Thymus (tissue), 14 donors: ENCODE measurements at places on chromosomes 3 and 15. TPM values are rescaled to one million over a fixed set of nuclear protein-coding genes. Genes with fewer than 3 reads are reported as not detected.

Gene RHOA
- total RNA-seq, result 202 TPM

Gene ZNF106
- 23.7 TPM for total RNA-seq

- no peak overlapping the region for H3K27ac ChIP-seq
- no peaks in the 10 kb centered on the region for H3K4me1 ChIP-seq
- H3K4me3 ChIP-seq, result no peak overlapping the region
- H3K27me3 ChIP-seq, result no peaks in the 10 kb centered on the region
Observed at GRCh38 chr3:13460341-13460736, 19.8 kb upstream of the HDAC11 start.

Gene ARPP19
- 72.2 TPM for total RNA-seq

- H3K4me1 ChIP-seq, result peaks cover 5% of the 10 kb centered on the region
- no peak overlapping the region for H3K27ac ChIP-seq
- DNase-seq, result no peak
- H3K27me3 ChIP-seq, result no peaks in the 10 kb centered on the region
- H3K36me3 ChIP-seq, result peaks cover 20% of the 10 kb centered on the region
Observed at GRCh38 chr3:196563721-196564225, 4.6 kb downstream of the WDR53 start.
